ENCODE measurements at places on chromosomes 13 and 19.

DNA sequence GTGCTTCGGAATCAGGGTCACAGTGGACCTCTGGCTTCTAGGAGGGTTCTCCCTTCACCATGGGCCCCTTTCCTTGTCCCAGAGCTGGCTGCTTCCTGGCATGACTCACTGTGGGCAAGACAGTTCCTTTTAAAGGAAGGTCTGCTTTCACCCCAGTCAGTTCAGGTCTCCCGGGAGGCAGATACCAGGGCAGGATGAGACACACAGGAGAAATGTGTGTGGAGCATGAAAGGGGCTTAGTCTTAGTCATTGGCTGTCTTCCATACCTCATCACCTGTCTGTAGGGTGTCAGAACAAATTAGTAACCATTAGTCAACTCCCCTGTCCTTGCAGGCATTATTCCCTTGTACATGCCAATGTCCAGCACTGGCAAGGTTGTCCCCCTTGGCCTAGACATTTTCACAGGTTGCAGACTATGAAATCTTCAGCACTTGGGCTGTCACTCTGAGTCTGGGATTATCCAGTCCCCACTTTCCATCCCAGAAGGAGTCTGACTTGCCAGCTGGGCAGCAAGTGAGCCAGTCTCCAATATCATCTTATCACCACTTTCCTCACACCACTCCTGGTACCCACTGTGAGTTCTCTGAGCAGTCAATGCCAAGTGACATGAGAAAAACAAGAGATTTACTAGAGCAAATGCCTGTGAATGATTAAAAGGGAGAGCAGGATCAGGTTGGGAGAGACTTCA is 76.8 kb upstream of the MEDAG start:
- DNase-seq = peak; percentile 13

- DNase-seq = no peak
Observed at GRCh38 chr19:33477781-33478180, 43.8 kb downstream of the PEPD start.

DNA sequence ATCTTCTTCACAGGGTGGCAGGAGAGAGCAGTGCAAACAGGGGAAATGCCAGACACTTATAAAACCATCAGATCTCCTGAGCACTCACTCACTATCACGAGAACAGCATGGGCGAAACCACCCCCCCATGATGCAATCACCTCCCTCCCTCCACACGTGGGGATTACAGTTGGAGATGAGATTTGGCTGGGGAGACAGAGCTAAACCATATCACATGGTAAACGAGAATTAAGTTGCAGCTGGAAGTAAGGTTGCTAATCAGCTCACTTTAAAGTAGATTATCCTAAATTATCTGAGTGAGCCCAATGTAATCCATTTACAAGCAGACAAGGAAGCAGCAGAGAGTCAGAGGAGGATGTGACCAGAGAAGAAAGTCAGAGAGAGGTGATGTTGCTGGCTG is 102.2 kb upstream of the IPO5 start:
- DNase-seq = no peak

DNA sequence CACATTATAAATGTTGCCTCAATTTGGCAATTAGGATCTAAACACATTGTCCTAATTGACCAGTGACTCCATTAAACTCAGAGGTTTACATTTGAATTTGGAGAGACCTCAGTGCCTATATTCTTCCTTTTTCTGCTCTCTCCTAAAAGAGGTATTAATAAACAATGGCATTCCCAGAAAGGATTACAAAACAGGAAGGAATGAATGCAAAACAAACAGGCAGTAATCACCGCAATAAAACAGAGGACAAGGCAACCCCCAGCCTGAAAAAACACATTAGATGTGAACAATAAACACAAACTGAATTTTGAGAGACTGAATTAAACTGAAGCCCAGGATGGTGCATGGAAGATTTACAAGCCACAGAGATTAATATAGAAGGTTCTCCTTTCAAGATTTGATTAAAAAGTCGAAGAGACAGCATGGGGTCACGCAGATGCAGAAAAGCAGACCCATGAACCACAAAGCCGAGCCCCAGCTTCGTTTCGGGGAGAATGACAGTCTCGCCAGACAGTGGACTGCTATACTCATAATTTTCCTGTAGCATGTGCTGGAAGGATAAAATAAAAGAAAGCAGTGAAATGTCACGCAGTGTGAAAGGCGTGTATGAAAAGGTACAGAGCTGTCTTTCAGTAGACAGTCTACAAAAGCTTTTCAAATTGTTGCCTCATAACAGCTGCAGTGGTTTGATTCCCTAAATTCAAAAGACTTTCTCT is 503.0 kb downstream of the LIG4 start:
- peak; percentile 55 for DNase-seq

GRCh38 chr13:20505405-20506366 is 20.0 kb downstream of the CRYL1 start:
- DNase-seq = no peak

DNA sequence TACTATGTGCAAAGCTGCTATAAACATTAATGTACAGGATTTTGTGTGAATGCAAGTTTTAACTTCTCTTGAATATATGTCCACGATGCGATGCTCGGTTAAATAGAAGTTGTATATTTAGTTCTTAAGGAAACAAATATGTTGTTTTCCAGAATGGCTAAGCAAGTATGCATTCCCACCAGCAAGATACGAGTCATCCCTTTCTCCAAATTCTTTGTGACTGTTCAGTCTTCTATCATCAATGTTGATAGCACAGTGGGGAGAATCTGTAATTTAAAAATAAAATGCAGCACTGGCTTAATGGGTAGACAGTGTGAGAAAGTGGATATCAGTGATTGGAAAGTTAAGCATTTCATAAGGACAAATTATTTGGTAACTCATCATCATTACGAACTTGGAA is 1340.8 kb downstream of the PCDH9 start:
- DNase-seq = no peak

DNA sequence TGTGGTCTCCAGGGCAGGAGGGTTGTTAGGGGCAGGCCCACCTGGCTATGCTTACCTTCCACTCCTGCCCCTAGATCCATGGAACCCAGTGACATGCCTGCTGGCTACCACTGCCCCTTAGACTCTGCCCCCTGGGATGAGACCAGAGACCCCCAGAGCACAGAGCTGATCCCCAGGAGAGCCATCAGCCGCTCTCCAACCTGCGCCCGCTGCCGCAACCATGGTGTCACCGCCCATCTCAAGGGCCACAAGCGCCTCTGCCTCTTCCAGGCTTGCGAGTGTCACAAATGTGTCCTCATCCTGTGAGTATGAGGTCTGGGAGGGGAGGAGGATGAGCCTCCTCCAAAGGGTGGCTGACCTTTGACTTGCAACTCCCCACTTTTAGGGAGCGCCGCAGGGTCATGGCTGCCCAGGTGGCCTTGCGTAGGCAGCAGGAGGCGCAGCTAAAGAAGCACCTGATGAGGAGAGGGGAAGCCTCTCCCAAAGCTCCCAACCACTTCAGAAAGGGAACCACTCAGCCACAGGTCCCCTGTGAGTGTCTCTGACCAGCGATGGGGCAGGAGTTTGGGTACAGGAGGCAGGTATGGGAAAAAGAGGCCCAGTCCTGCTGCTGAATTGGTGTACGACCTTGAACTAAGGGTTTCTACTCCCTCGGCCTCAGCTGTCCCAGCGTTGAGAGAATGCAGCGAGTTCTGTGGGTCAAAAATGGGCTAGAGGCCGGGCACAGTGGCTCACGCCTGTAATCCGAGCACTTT is 2.7 kb downstream of the DMRTC2 start:
- no peak for DNase-seq

- no peak for DNase-seq
Observed at GRCh38 chr19:42122691-42123607, 9.3 kb downstream of the POU2F2 start.

DNA sequence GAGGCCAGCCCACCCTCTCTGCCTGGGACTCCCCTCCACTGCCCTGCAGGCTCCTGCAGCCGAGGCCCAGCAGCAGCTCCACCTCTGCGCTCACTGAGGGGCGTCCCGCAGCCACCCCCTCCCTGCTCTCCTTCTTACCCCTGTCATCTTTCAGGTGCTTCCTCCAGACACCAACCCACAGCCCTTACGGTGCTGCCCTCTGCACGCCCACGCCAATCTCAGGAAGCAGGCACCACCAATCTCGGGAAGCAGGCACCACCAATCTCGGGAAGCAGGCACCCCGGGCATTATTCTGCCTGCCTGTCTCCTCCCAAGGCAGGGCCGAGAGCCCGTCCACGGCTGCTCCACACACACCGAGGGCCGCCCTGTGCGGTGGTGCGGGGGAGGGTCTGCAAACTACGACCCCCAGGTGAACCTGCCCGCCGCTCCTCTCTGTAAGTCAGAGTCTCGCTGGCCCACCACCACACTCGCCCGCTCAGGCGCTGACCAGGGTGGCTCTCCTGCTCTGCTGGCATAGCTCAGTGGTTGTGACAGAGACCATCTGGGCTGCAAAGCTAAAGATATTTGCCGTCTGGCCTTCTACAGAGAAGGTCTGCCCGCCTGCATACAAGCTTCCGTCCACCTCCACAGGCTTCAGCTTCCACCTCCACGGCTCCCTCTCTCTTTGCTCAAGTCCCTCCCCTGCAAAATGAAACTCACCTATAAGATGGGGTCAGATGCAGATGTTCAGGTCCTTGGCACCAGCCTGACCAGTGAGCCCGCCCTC is 2.9 kb downstream of the LSM7 start:
- no peak for DNase-seq

- DNase-seq = no peak
Observed at GRCh38 chr19:18717601-18718000, 34.1 kb downstream of the CRTC1 start.

GRCh38 chr13:60427285-60427684 is 30.3 kb downstream of the TDRD3 start:
- DNase-seq = no peak

DNA sequence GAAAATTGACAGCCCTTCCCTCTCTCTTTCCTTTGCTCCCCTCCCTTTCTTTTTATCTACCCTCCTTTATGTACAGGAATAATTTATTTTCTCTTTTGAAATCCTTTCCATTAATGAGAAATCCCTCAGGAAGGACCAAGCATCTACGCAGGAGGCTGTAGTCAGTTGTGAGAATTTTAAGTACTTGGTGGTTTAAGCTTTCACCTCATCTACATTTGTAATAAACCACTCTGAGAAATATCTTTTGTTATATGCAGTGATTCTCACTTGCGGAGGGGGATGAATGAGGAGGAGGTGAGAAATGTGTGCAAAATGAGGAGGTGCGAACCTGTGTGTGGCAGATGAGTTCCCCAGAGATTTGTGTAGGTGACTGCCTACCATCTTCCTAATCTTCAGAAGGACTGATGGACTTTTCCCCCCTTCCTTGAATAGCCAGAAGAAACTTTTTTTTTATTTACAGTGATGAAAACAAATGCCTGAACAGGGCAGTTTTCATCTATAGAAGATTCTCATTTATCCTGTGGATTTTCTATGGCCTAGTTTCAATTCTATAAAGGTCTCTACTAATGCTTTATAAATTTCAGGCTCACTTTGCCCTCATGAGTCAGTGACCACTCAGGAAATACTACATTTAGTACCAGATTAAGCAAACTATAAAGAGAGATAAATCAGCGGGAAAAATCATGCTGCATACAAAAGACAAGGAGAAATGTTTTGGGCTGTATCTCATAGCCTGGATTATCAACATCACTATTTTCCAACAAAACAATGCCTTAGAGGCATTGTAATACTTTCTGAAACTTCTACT is 118.3 kb downstream of the LHFPL6 start:
- no peak for DNase-seq

DNA sequence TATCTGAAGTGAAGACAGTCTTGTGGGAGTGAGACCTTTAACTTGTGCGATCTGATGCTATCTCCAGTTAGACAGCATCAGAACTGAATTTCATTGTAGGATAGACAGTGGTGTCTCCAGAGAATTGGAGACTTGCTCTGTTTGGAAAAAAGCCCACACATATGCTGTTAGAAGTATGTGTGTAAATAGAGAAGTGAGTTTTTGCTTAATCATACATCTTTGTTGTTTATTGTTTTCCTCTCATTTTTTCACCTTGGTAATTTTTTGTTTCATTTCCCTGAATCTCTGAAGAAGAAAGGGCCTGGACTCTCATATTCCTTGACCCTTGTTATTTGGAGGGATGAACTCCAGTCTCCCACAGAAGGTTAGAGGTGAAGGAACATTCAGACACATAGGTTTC is 21.8 kb downstream of the FPR3 start:
- DNase-seq = no peak

GRCh38 chr13:52949742-52950141 is 78.9 kb upstream of the OLFM4 start:
- DNase-seq = no peak

DNA sequence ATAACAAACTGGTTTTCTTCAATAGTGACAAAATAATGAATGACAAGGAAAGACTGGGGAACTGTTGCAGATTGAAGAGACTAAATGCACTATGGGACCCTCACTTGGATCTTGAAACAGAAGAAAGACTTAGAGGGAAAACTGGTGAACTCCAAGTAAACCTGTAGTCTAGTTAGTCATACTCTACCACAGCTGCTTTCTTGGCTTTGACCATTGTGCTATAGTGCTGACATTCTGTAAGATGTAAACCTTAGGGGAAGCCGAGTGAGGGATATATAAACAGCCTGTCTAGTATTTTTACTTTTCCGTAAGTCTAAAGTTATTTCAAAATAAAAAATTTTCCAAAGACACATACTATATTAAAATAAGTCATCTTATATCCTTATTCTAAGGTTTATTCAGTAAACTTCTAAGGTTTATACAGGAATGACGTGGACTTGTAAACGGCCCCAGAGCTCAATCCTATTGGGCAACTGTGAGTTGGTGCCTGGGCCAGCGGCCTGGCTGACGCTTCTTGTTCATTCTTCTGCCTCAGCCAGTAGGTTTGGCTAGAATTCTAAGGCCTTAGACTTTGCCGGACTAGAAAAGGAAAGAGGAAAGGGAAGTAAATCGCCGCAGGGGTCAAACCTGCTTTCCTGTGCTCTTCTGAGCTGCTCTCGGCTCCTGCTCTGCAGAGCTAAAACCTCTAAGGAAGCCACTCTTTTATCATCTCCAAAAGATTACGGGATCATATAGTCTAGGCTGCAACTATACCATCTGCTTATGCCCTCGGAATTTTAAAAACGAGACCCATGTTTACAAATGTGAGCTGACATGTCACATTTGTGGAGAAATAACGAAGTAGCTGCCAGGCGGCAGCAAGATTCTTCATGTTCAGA is 33.6 kb upstream of the UBE2L5 start:
- DNase-seq = no peak

GRCh38 chr13:59603646-59604045 is 560.1 kb downstream of the DIAPH3 start:
- peak; percentile 19 for DNase-seq

DNA sequence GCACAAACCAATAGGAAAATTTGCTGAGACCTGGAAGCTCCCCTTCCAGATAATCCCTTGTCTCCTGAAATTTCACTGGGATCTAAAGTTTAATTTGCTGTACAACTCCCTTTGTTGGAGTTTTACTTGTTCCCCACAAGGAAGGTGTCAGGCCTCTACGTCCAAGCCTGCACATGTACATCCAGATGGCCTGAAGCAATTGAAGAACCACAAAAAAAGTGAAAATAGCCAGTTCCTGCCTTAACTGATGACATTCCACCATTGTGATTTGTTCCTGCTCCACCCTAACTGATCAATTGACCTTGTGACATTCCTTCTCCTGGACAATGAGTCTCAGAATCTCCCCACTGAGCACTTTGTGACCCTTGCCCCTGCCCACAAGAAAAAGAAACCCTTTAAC is 716.0 kb upstream of the PCDH20 start:
- no peak for DNase-seq

GRCh38 chr13:40187841-40188591 is 478.4 kb downstream of the FOXO1 start:
- peak; percentile 3 for DNase-seq

Data from NCI-H69 (cell line).